ENCODE measurements at places on chromosomes 12 and 14. TPM values are rescaled to one million over a fixed set of nuclear protein-coding genes. Genes with fewer than 3 reads are reported as not detected.
A peak's percentile ranks its signal among the peaks of the same experiment; 100 is the strongest.

DNA sequence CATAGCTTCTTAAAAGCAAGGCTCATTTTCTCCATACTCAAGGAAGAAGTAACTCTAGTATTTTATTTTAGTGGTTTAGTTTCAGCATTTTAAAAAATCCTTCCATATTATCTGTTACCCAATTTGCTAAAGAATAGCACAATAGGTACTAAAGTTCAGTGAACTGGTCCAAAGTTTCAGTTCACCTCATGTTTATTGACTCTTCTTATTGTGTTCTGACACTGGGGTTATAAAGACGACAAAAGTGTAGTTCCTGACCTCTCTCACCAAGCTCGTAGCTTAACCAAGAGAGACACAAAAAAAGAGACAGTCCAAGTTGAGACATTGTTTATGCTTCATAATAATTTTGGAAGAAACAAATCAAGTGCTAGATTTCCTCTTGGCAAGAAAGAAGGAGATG, 40.8 kb upstream of the SLC38A2 start:
- no peak for DNase-seq

ARHGEF40 gene
- 16.0 TPM for total RNA-seq

ELK3 gene
- 15.1 TPM for total RNA-seq

RHOJ gene
- 11.2 TPM for total RNA-seq

- no peak for DNase-seq
These were observed 27.1 kb downstream of the KRT18 start for GRCh38 chr12:52975820-52976573.

- no peak for DNase-seq
These were observed 69.7 kb downstream of the HELB start for GRCh38 chr12:66371982-66372381.

- DNase-seq: no peak
These were observed 45.6 kb downstream of the C14orf132 start for GRCh38 chr14:96084796-96085195.

ADAM21 gene
- 0.35 TPM for total RNA-seq

GRCh38 chr12:75288860-75289259, 41.3 kb downstream of the CAPS2 start:
- DNase-seq: no peak

FGD6 gene
- total RNA-seq: 15.8 TPM

DNA sequence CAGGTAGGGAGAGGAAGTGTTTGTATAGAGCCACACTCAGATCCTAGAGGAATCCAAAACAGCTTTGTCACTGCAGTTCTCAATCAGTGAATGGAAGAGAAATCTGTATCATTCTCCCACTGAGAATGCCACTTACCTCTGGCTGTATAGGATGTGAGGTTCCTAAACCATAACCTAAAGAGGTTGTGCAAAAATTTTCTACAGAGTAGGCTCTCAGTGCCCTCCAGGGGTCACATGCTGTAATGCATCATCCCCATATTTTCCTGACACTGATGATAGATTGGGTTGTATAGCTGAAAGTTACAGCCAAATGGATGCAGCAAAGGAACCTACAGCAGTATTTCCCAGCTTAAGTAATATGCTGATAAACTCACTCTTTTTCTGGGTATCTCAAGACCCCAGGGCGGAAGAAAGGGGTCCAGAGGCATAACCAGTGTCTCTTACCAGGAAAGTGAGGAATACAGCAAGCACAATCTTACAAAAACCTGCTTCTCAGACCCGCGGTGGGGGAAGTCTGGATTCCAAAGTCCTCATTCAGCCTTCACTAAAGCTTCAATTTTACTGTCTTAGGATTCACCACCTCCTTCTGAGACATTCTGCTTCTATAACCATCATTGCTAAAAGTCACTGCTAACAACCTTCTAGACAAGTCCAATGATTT, 3.8 kb downstream of the BCDIN3D start:
- no peak for DNase-seq

- DNase-seq: no peak
These were observed 82.5 kb downstream of the MED13L start for GRCh38 chr12:116194935-116195431.

DNA sequence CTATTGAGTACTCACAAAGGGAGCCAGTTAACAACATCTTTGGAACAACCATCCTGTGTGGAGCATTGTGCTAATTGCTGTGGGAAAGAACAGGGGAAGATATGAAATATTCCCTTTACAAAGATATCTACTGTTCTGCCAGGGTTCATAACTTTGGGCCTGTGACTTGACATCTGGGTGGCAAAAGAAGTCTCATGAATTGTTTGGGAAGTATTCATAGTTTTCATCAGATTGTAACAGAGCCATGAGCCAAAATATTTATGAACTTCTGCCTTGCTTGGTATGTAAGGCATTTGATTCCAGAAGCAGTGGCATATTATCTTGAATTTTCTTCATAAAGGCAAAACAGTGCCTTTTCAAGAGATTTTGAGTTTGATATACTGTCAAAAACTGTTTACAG, 816.2 kb downstream of the DIO2 start:
- DNase-seq: no peak

DNA sequence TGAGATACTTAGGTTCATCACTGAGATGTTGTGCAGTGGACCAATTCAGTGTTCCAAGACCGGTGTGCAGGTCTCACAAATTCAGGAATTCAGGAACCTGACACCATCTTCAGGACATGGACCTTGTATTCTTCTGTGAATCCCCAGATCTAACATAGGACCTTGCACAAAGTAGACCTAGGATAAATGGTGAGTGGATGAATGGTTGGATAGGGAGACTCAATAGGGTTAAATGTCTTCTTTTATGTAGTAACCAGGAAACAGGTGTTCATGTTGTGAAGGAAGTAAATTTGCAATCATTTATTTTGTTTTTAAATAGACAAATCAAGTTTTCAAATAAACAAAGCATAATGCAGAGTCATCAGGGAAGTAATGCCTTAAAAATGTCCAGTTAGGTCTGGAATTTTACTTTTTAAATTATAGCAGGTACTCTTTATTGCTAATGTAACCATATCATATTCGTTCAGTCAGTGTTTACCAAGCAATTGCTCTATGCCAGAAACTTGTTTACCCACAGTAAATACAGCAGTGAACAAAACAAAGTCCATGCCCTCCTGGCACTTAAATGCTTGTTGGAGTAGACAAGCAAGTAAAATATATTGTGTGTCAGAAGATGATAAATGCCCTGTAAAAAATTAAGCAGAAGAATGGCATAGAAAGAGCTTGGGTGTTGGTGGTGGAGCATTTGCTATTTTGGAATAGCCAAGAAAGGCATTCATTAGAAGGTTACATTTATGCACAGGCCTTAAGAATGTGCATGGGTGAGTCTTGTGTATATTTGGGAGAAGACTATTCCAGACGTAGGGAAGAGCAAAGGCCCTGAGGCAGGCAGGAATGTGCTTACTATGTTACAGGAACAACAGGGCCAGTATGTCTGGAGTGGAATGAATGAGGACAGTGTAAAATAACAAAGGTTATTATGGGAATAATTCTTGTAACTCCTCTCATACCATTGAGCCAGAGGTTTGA, 26.3 kb downstream of the RXYLT1 start:
- no peak for DNase-seq

BCL11B gene
- total RNA-seq: 0.19 TPM

DNA sequence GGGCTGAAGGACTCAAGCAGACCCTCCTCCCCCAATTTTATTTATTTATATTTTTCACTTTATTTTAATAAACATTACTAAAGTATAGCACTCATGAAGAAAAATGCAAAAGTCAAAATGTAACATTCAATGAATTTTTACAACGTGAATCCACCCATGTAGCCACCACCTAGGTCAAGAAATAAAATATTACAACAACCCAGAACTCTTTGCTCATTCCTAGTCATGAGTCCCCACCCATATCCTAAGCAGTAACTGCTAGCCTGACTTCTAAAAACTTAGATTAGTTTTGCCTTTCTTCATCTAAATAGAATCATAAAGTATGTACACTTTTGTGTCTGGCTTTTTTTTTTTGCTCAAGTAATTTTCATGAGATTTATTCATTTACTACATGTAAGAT, 86.9 kb upstream of the CRY1 start:
- no peak for DNase-seq

GRCh38 chr14:89121968-89122620, 294.9 kb downstream of the FOXN3 start:
- DNase-seq: no peak

- DNase-seq: peak; percentile 64
These were observed 197.0 kb downstream of the DAD1 start for GRCh38 chr14:22391908-22392565.

- DNase-seq: no peak
These were observed 53.2 kb upstream of the FBXO21 start for GRCh38 chr12:117243488-117243887.

- DNase-seq: no peak
These were observed 59.5 kb downstream of the CKB start for GRCh38 chr14:103463149-103463548.

GRCh38 chr14:35161231-35161630, 38.9 kb downstream of the PRORP start:
- DNase-seq: no peak

TTC9 gene
- 2.2 TPM for total RNA-seq

DNA sequence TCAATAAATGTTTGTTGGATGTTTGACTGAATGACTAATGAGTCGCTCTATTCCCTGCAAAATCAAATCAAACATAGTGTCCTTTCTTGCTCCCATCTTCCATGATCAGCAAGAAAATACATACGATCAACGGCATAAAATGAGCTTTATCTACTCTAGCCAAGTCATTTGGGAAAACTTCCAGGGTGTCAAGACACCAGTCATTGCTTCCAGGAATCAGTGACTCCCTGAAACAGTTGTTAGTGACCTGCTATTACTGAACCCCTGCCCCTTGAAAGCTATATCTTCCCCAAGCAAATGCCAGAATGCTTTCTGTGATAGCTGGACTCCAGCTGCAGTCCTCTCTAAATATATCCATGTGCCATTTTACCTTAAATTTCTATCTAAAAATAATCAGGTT, 169.5 kb upstream of the SSTR1 start:
- no peak for DNase-seq

GRCh38 chr12:116381744-116382685, 104.5 kb upstream of the MED13L start:
- no peak for DNase-seq

SLC5A8 gene
- not detected for total RNA-seq

GRCh38 chr14:81834308-81834707, 300.7 kb upstream of the SEL1L start:
- DNase-seq: no peak

- DNase-seq: no peak
These were observed 4.0 kb upstream of the ARF3 start for GRCh38 chr12:48961331-48961730.

GRCh38 chr14:68466491-68466977, 326.3 kb downstream of the ZFP36L1 start:
- no peak for DNase-seq

CHGA gene
- not detected for total RNA-seq

C12orf60 gene
- 1.1 TPM for total RNA-seq

- no peak for DNase-seq
These were observed 130.7 kb upstream of the ARID2 start for GRCh38 chr12:45598761-45599160.

GRCh38 chr14:28565345-28565744, 201.2 kb upstream of the FOXG1 start:
- no peak for DNase-seq

DNA sequence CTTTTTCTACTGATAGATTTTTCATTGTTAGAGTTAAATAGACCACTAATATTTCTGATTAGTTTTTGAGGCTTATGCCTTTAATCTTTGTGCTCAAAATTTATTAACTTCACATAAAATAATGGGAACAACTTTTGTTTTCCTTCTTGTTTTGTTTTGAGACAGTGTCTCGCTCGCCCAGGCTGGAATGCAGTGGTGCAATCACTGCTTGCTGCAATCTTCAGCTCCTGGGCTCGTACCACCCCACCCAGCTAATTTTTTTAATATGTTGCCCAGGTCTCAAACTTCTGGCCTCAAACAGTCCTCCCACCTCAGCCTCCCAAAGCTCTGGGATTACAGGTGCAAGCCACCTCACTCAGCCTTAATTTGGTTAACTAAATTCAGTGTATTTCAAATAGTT, 16.8 kb downstream of the SCFD1 start:
- DNase-seq: no peak

- DNase-seq: peak; percentile 86
These were observed 1.1 kb downstream of the PDE3A start for GRCh38 chr12:20369305-20370013.

ACTN1 gene
- total RNA-seq: 316 TPM

GRCh38 chr12:76106631-76107030, 22.1 kb upstream of the NAP1L1 start:
- DNase-seq: no peak

DNA sequence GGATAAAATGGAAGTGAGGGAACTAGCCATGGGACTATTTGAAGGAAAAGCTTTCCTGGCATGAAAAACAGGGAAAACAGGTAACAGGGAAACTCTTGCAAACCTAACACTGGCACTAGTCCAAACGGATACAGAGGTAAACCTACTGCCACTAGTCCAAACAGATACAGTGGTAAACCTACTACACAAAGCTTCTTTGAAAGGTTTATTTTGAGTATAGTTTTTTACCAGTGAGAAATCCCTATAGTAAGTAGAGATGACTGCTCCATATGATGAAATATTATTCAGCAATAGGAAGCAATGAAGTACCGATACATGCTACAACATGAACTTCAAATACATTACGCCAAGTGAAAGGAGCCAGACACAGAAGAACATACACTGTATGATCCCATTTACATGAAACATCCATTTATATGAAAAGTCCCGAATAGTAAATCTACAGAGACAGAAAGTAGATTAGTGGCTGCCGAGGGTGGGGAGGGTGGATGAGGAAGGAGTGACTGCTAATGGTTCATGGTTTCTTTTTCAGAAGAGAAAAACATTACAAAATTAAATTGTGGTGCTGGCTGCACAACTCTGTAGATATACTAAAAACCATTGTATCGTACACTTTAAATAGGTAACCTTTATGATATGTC, 25.5 kb downstream of the SPTLC2 start:
- DNase-seq: no peak

EID3 gene
- 2.9 TPM for total RNA-seq

KRT2 gene
- total RNA-seq: not detected

- no peak for DNase-seq
These were observed 51.2 kb upstream of the OXA1L start for GRCh38 chr14:22715186-22715812.

DNA sequence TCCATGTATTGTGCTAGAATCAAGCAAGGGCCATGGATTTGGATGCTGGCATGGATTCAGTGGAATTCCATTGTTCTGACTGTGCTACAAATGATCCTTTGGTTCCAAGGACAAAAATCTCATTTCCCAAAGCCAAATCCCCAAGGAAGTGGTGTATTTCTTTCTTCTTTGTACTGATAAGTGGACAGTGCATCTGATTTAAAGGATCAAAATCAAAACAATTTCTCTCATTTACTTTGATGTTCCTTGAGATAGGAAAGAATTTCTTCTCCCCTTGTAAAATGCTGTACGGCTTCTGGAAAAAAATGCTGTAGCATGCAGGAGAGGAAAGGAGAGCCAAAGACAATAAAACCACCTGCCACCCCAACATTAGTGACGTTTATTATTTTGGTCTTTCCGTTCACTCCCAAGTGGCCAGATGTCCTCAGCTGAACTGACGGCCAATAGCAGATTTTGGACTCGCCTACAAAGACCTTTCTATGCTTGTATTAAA, 185.7 kb downstream of the PRKD1 start:
- DNase-seq: no peak
